Fibroblast of mammary gland (primary cell): ENCODE measurements at places on chromosomes 13 and 19.

DNA sequence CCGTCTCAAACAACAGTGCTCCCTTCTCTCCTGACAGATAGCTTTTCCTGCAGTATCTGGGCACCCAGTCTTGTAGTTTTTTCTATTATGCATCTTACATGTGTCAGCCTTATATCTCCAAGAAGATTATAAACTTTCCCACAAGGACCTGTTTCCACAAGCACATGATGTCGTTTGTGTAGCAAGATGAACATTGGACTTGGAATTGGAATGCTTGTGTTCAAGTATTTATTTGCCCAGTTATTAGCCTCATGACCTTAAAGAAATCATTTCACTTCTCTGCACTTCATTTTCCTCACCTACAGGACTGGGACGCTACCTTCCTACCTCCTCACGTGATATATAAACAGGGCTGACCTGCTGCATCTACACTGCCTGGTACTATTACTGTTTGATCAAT lies 21.5 kb downstream of the SHISA2 start:
- no peak for DNase-seq

DNA sequence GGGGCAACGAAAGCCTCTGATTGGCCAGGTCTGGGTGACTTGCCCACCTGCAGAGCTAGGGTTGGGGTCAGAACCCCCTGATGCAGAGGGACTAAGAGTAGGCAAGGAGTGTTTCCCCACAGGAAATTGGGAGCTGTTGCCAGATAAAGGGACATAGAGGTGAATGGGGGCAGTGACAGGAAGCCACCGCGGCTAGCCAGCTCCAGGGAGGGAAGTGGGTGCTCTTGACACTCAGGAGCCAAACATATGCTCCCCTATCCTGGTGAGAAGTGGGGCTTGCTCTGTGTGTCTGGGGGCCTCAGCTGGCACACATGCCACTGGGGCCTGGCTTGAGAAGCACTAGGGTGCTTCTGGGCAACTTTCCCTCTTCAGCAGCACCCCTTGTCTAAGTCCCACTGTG lies 26.0 kb downstream of the WDR88 start:
- DNase-seq: no peak

DNA sequence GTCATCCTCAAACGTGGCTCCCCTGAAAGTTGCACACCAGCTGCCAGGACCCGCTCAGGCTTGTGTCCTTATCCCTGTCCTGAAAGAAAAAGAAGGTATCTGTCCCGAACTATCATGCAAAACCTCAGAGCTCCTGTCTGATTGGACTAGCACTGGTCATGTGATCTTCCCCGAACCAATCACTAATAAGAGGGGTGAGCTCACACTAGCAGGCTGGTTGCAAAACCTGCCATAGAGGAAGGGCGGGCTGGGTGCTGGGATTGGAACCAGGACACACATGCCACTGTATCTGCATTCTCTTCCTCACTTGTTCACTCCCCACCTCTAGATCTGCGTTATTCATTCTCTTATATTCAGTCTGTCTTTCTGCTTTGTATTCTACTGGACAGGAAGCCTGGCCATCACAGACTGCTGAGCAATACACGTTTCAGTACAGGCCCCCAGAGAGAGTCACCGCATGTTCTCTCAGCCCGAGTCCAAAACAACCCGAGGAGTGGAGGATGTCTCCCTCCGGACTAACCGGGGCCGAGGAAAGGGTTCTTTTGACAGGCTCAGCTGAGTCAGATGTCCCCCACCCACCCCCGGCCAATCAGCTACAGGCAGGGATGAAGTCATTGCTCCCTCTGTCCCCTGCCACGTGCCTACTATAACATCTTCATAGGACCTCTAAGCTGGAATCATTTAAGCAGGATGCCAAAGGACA lies 97.7 kb downstream of the SIPA1L3 start:
- peak; percentile 97 for DNase-seq

DNA sequence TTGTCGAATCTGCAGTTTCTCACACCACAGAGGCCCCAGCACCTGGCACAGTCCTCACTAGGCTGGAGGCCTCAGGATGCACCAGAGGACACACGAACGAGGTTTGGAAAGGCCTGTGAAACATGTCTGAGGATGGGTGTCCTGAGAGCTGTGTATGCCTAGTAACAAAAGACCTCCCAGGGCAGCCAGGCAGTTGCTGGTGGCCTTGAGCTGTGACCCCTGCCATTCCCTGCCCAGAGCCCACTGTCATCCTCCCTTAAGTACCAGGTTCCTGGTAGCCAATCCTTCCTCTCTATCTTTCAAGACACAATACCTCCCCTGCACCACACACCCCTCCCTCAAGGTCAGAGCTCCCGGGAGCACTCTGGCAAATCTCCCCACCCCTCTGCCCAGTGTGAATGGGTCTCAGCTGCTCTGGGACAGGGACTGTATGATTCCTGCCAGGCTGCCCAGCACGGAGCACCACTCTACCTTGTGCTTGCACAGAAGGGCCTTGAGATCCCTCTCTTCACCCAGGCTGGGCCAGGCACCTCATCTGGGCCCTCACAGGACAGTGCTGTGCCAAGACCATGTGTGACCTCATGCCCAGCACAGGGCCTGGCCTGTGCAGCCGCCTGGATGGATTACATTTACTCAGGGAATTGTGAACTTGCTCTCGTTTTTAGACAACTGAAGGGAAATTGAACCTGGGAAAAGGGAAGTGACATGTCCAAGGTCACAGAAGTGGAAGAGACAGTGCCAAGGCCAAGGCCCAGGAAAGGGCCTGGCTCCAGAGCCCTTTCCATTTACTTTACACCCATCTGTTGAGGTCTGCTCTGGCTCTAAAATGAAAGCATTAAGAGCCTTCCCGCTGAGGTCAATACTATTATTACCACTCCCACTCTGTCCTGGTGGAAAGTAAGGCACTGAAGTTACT lies 2.2 kb downstream of the ZNF787 start:
- no peak for DNase-seq

DNA sequence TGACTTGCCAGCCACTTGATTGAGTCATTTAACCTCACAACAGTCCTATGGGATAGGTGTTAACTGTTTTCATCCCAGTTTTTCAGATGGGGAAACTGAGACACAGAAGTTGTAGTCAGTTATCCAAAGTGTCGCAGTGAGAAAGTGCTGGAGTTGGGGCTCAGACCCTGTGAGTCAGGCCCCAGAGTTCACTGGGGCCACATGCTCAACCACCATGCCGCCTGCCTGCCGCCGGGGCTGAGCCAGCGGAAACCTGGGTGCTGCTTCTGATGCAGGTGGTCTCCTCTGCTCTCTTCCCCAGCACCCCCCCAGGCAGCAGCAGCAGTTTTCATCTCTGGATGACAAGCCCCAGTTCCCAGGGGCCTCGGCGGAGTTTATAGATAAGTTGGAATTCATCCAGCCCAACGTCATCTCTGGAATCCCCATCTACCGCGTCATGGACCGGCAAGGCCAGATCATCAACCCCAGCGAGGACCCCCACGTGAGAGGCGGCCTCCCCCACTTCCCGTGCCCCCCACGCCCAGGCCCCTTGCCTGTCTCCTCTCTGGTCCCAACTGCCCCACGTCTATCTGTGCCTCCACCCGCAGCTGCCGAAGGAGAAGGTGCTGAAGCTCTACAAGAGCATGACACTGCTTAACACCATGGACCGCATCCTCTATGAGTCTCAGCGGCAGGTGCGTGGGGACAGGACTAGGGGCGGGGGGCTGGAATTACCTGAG lies 12.9 kb downstream of the BCKDHA start:
- DNase-seq: no peak

GRCh38 chr13:111401151-111401550 lies 80.7 kb downstream of the TEX29 start:
- no peak for DNase-seq

- no peak for DNase-seq
Measured at GRCh38 chr13:25784119-25784518, 267.7 kb downstream of the SHISA2 start.

- no peak for DNase-seq
Measured at GRCh38 chr13:52187029-52187423, 27.6 kb upstream of the NEK3 start.
